ENCODE measurements at places on chromosomes 2 and 18.

DNA sequence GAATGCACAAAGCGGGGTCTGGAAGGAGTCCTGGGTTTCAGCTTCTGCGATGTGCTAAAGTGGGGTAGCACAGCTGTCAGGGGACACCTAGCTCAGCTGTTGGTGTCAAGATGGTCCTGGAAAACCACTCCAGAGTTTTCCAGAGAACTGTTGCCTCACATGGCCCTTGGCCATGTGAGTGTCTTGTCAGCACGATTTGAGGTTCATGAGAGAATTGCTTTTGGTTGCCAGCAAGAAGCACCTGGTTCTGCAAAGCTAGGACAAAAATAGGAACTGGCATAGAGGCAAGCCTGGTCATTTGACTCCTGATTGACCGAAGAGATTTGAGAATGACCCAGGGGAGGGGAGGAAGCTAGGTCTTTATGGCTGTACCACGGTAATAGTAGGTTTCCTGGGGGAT is 50.4 kb upstream of the CTLA4 start:
- DNase-seq: peak; percentile 95

DNA sequence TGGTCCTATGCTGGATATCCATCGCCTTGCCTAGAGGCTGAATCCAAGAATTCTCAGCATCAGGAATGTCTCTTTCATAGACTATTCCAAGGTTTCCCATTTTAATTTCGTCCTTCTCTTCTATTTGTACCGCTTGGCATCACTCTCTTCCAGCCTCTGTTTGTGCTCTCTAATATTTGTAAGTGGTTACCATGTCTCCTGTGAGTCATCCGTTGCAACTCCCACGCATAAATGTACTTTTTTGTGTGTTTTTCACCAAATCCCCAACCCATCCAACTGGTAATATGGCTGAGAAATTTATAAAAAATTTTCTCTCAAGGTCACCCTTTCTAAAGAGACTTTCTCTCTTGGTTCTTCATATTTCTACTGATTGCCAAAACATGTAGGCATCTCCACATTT is 21.8 kb downstream of the COLEC12 start:
- DNase-seq: peak; percentile 47

GRCh38 chr18:80183273-80184050 is 63.9 kb downstream of the PARD6G start:
- no peak for DNase-seq

GRCh38 chr2:12970861-12971260 is 254.1 kb downstream of the TRIB2 start:
- peak; percentile 73 for DNase-seq

DNA sequence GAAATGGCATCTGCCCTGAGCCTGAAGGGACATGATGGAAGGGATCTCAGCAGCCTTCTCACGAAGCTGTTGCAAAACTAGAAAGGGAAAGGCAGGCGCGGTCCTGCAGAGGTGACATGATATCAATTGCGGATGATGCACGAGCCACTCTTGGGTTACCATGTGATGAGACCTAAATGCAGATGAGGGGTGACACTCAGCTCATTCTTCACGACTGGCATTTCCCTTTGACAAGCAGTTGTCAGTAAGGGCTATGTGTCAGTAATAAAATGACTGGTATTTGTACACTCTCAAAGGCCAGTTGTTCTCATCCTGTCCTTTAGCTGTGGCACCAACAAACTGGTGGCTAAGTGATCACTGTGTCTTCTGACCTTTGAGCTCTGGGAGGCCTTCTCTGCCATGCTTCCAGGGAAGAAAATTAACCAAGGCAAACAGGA is 273.6 kb downstream of the ETAA1 start:
- no peak for DNase-seq

DNA sequence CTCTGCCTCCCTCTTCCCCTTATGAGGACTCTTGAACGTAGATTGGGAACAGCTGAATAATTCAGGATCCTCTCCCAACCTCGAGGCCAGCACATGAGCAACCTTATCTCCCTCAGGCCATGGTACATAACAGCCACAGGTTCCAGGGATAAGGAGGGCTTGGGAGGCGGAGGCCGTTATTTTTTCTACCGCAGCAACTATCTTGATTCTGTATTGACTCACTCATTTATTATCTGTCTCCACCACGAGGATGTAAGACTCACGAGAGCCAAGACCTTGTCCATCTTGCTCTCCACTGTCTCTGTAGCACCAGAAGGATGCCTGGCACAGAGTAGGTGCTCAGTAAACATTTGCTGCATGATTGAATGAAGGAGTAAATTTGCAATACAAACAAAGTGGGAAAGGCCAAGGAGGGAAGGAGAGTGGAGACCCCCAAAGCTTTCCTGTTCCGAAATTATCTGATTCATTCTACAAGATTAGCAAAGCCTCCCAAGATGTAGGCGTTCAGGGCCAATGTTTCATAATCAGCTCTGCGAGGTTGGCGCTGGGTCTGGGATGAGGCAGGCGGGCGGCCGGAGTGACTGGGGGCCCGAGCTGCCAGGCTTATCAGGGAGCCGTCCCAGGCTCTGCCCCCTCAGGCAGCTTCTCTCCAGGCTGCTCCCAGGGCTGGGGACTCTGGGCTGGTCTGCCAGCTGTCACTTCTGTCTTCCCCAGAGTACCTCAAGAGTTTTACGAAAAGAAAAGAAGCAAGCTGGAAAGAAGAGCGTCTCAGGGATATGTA is 31.6 kb downstream of the INPP5D start:
- DNase-seq: no peak

GRCh38 chr2:211144078-211144477 is 587.7 kb downstream of the CPS1 start:
- peak; percentile 39 for DNase-seq

DNA sequence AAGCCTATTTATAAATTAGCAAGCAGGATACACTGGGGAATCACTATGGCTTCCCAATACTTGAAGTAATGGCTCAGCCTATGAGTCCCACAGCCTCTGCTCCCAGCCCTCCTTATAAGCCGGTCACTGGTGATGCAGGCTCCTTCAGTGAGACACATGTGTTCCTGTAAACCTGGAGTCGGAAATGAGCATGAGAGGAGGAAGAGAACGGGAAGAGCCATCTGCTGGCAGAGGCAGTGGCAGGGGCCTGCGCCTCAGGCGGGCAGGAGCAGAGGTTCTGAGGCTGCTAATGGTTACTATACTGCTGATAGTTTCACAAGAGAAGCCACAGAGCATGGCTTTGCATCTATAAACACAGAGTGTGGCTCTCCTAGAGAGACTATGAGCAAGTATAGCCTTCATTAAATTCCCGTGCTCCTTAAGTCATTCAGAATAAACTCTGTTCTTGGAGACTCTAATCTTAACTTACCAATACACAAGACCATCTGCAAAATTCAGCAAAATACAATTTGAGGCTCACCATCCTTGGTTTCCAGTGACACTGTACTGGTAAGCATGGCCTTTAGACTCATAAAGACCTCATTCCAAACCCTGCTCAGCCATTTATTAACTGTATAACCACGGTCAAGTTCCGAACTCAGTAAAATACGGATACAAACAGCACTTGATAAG is 63.3 kb downstream of the FBXO15 start:
- DNase-seq: no peak

DNA sequence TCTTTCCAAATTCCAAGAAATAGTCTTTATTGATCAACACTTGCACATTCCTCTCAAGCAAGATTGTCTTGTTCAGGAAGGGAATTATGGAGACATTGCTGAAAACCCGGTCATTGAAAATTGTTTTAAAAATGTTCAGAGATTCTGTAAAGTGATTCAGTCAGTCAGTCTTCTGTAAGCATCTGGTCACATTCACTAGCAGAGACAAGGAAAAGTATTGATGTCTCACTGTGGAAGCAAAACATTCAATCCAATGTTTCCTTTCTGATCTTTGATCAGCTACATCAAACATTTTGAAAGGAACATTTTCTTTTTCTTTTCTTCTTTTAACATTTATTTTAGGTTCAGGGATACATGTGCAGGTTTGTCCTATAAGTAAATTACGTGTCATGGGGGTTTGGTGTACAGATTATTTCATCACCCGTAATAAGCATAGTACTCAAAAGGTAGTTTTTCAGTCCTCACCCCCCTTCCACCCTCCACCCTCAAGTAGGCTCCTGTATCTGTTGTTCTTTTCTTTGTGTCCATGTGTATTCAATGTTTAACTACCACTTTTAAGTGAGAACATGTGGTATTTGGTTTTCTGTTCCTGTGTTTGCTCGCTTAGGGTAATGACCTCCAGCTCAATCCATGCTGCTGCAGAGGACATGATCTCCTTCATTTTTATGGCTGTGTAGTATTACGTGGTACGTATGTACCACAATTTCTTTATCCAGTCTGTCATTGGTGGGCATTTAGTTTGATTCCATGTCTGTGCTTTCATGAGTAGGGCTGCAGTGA is 61.2 kb downstream of the CTNNA2 start:
- no peak for DNase-seq

- no peak for DNase-seq
Measured at GRCh38 chr2:62202729-62203128, 6.8 kb downstream of the B3GNT2 start.

DNA sequence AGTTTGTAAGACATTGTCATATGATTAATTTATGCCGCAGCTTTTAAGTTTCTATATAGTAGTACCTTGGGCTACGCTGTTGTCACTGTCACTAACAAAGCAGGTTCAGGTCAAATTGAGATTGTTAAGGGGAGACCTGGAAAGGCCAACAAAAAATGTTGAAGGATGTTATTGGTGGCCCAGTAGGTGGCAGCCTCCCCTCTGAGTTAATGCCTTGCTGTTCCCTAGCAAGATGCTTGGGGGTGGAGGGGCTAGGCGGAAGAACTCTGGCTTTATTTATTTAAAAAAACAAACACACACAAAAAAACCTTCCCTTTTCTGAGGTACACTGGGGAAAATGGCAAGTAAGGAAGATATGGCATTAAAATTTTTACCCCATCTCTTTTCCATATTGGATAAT is 128.3 kb upstream of the ATP5MC3 start:
- DNase-seq: peak; percentile 6

DNA sequence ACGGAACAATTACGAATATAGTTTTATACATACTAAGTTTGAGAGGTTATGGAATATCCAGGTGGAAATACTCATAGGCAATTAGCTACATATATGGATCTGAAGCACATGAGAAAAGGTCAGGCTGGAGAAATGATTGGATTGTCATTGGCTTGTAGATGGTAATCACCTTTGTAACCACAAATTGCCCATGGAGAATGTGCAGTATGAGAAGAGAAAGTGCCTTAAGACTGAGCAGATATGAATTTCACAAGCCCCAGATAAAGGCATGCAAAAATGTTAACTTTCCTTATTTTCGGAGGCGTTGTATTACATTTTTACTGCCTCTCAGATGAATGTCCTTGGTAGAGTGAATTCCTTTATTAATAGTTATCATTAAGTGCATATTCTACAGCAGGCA is 33.1 kb upstream of the ACVR1C start:
- no peak for DNase-seq

GRCh38 chr2:70686577-70687460 is 81.2 kb downstream of the ADD2 start:
- DNase-seq: peak; percentile 82

GRCh38 chr18:10926621-10927161 is 222.7 kb downstream of the PIEZO2 start:
- DNase-seq: peak; percentile 73

- DNase-seq: no peak
Measured at GRCh38 chr18:50994031-50994430, 26.2 kb downstream of the ELAC1 start.

- DNase-seq: no peak
Measured at GRCh38 chr2:74534411-74534810, 4.7 kb downstream of the HTRA2 start.

- peak; percentile 40 for DNase-seq
Measured at GRCh38 chr2:108535357-108535631, 1.0 kb downstream of the LIMS1 start.

DNA sequence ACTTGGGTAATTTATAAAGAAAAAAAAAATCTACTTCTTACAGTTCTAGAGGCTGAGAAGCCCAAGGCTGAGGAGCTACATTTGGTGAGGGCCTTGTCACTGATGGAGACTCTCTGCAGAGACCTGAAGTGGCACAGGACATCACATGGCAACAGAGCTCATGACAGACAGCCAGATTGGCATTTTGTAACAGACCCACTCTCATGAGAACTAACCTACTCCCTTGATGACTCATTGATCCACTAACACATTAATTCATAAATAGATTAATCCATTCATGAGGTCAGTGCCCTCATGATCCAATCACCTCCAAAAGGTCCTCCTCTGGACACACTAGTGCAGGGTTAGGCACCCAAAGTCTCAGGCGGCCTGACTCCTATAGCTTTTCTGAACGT is 318.4 kb downstream of the GULP1 start:
- no peak for DNase-seq

- peak; percentile 83 for DNase-seq
Measured at GRCh38 chr18:14925281-14925709, 177.3 kb downstream of the ANKRD30B start.

GRCh38 chr2:32772638-32773447 is 145.0 kb downstream of the TTC27 start:
- DNase-seq: peak; percentile 58

- DNase-seq: no peak
Measured at GRCh38 chr2:207252979-207253645, 87.4 kb upstream of the KLF7 start.

DNA sequence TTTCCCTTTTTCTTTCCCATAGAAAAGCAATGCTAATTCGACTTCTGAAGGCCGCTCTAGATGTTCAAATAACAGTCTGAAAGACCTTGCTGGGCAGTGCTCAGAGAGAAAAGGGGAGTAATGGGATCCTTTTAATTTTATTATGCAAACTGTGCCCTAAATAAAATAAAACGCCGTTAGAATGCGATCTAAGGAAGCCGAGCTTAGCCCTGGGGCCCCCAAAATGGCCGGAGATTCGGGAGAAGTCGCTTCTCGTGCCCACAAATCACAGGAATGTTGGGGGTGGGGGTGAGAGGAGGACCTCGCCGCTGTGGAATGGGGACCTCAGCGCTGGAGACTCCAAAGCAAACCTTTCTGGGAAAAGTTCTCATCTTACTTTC is 8.4 kb upstream of the POU3F3 start:
- DNase-seq: no peak

All from myocyte (in vitro differentiated cells).